Activated CD4-positive, alpha-beta T cell treated with anti-CD3 and anti-CD28 coated beads, Interleukin-2, amount 10 ng/mL, durations not matched to agents 7 days and 5 days (primary cell): ENCODE measurements at places on chromosomes 6 and 20. TPM values are rescaled to one million over a fixed set of nuclear protein-coding genes. Genes with fewer than 3 reads are reported as not detected.

- peaks cover 7% of the 10 kb centered on the region for H3K27me3 ChIP-seq
- no peak for DNase-seq
- H3K4me3 ChIP-seq: no peak overlapping the region
- no peaks in the 10 kb centered on the region for H3K36me3 ChIP-seq
- H3K4me1 ChIP-seq: no peaks in the 10 kb centered on the region
Measured at GRCh38 chr20:7967199-7967844, 27.1 kb upstream of the HAO1 start.

DNA sequence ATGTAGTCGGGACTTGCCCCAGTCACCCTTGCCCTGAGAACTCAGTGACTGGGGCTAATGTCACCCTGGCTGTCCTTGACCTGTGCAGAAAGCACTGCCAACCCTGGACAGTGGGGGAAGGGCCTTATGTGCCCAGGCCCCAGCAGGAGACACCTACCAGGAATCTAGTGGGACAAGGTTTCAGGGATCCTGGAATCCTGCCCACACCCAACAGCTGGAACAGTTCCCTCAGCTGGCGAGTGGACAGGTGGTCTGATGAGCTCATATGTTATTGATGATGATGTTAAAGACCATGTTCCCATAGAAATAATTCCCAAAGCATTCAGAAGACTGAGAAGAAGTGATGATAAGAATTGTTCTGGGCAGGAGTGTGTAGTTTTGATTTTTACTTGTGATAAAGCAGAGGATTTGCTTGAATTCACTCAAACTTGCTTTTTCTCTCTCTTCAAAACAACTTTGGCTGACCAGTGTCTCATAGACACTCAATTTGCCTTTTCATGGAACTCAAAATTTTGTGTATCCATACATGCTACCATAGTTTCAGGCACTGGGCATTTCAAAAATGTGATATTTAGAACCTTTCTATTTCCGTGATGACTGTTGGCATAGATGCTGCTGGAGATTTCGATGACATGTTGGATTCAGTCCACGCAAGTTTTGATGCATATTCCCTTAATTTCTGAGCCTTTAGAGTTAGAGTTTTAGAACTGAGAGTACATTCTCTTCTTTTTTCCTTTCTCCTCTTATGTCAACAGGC lies 79.3 kb downstream of the SLC22A3 start:
- peaks cover 7% of the 10 kb centered on the region for H3K4me1 ChIP-seq
- H3K27ac ChIP-seq: no peak overlapping the region

- no peak for DNase-seq
- H3K27me3 ChIP-seq: no peaks in the 10 kb centered on the region
- peaks cover 1% of the 10 kb centered on the region for H3K4me1 ChIP-seq
- H3K36me3 ChIP-seq: peaks cover 11% of the 10 kb centered on the region
- H3K27ac ChIP-seq: no peak overlapping the region
Measured at GRCh38 chr6:158388727-158389126, 76.5 kb downstream of the TULP4 start.

DNA sequence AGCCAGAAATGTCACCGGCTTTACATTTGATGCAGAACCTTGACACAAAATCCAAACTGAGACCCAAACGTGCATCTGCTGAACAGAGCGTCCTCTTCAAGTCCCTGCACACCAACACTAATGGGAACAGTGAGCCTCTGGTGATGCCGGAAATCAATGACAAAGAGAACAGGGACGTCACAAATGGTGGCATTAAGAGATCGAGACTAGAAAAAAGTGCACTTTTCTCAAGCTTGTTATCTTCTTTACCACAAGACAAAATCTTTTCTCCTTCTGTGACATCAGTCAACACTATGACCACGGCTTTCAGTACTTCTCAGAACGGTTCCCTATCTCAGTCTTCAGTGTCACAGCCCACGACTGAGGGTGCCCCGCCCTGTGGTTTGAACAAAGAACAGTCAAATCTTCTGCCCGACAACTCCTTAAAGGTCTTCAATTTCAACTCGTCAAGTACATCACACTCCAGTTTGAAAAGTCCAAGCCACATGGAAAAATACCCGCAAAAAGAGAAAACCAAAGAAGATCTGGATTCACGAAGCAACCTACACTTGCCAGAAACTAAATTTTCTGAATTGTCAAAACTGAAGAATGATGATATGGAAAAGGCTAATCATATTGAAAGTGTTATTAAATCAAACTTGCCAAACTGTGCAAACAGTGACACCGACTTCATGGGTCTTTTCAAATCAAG lies 108.4 kb downstream of the RTN4IP1 start:
- peaks cover 73% of the 10 kb centered on the region for H3K4me1 ChIP-seq
- peak overlapping the region; percentile 97 for H3K27ac ChIP-seq
- peak; percentile 90 for DNase-seq
- H3K27me3 ChIP-seq: no peaks in the 10 kb centered on the region
- H3K36me3 ChIP-seq: peaks cover 34% of the 10 kb centered on the region

DNA sequence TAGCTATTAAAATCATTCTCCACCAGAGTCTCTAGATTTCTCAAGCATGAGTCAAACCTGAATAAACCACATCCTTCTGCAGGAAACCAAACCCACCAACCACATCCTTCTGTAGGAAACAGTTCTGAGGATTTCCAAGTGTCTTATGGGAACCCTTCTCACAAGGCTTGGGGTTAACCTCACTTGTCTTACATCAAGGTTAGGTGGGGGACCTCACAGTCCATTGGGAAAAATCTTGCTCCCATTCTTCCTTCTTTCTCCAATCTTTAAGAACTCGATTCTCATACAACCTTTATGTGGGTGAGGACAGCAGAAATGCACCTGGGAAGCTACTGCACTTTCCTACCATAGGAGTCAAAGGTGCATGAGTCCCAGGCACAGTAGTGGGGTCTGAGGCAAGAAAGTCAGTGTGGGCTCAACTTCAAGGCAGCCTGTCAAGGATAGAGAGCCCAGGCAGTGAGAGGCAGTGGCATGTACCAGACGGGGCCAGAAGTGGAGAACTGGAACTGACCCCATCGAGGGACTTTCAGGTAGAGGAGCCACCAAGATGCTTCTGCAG lies 114.5 kb downstream of the SLC22A3 start:
- H3K4me1 ChIP-seq: peaks cover 65% of the 10 kb centered on the region
- peaks cover 54% of the 10 kb centered on the region for H3K27me3 ChIP-seq
- peak overlapping the region; percentile 4 for H3K4me3 ChIP-seq
- H3K27ac ChIP-seq: peak overlapping the region; percentile 32
- peak; percentile 86 for DNase-seq

DNA sequence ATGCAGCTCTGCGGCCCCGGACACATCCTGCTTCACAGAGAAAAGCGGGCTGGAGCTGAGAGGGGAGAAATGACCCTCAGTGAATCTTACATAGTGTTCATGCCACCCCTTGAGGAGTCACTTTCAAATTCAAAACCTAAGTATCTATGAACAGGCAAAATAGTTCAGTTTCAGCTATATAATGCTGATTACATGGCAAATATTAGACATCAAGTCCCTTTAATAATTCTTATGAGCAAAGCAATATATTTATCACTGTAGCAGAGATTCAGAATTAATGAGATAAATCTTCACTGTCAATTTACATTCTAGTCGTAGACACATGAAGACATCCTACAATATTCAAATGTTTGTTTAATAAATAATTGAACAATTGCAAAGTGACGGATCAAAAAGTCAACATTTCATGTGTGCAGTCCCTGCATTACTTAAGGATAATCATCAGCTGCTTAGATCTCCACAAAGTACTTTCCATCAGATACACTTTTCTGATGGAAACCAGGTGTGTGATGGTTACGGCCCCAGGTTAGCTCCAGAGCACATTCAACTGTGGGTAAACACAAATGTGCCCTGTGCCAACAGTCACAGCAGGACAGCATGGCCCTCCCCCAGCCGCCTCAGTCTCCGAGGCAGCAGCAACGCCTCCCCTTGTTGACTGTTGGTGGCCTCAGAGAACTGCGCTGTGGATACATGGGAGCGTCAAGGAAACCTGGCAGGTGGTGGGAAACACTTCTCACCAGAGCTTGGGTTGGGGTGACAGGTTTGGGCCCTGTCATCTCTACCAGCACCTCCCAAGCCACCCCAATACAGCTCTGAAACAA lies 787 bp upstream of the PRR18 start:
- H3K4me3 ChIP-seq: no peak overlapping the region
- H3K36me3 ChIP-seq: no peaks in the 10 kb centered on the region
- DNase-seq: no peak

DNA sequence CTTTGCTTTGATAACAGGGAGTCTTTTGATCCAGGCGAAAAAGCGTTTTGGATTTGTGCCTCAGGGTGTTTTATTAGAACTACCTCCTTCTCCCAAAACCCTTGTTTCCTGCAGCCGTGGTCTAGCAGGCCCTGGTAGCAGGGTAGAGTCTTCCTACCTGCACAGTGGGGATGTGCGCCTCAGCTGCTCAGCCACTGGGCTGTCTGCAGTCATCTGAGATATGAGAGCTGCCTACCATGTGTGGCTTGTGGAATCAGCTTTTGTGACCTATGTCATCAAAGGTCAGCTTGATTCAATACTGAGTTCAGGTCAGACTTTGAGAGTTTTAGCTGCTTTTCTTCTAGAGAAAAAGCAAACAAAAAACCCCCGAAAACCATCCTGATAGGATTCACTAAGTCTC lies 279.5 kb downstream of the CLIC5 start:
- H3K27me3 ChIP-seq: peaks cover 10% of the 10 kb centered on the region
- DNase-seq: no peak
- peaks cover 2% of the 10 kb centered on the region for H3K36me3 ChIP-seq

DNA sequence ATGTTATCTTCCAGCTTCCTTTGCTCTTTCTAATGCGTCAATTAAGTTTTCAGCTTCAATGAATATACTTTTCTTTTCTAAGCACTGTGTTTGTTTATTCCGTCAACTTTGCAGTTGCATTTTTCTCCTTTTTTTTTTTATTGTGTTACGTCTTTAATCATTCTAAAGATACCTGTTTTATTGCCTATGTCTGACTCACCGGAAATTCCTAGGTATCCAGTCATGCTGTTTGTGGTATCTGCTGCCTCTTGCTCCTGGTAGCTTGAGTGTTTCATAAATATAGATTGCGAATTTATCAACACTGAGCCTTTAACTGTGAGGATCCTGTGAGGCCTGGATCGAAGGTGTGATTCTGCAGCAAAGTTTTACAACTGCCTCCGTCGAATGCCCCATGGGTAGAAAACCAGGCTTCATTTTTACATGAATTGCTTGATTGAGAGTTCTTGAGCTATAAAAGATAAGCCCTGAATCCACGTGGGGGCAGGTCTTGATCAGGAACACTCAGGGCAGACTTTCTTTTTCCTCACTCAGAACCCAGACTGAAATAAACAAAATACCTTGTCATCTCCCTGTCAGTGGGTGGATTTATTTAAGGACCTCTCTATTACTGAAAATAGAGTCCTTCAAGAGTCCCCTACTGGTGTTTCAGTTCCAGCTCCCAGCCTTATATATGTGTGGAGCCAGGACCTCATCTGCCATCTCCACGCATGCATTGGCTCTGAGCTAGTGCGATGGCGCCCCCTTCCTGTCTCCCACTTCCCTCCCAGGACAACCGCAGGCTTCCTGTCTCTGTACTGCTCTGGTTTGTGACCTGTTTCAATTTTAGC lies 60.1 kb upstream of the LRRC1 start:
- H3K27me3 ChIP-seq: no peaks in the 10 kb centered on the region
- peaks cover 31% of the 10 kb centered on the region for H3K4me1 ChIP-seq
- no peak overlapping the region for H3K27ac ChIP-seq
- H3K36me3 ChIP-seq: no peaks in the 10 kb centered on the region
- H3K4me3 ChIP-seq: no peak overlapping the region

DNA sequence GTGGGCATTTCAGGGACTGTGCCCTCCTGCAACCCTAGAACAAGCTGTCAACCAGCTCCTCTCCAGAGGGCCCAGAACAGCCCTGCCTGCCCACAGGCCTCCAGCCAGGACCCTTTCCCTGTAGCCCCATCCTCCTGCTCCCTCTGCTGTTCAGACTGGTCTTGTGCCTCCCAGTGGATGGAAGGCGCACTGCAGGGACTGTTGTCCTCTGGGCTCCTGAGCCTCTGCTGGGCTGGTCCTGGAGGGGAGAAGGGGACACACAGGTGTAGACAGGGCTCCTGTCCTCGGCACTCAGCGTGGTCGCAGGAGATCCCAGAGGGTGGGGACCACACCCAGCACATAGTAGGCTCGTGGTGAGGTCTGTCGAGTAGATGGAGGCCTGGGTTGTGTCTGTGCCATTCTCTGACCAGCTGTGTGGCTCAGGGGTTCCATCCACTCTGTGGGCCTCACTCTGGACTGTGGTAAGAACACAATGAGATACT lies 11.5 kb downstream of the ITPR3 start:
- H3K36me3 ChIP-seq: peaks cover 25% of the 10 kb centered on the region
- H3K27me3 ChIP-seq: no peaks in the 10 kb centered on the region
- peak overlapping the region; percentile 70 for H3K4me3 ChIP-seq
- peak; percentile 57 for DNase-seq
- peaks cover 76% of the 10 kb centered on the region for H3K4me1 ChIP-seq

GRCh38 chr6:112909781-112910180 lies 562.7 kb downstream of the RFPL4B start:
- no peaks in the 10 kb centered on the region for H3K27me3 ChIP-seq
- no peaks in the 10 kb centered on the region for H3K36me3 ChIP-seq
- no peak for DNase-seq

GRCh38 chr20:59831024-59831915 lies 102.2 kb downstream of the SYCP2 start:
- DNase-seq: peak; percentile 3
- no peak overlapping the region for H3K4me3 ChIP-seq
- H3K36me3 ChIP-seq: no peaks in the 10 kb centered on the region
- no peaks in the 10 kb centered on the region for H3K4me1 ChIP-seq
- H3K27ac ChIP-seq: no peak overlapping the region

- no peak for DNase-seq
- H3K4me3 ChIP-seq: no peak overlapping the region
- H3K4me1 ChIP-seq: peaks cover 45% of the 10 kb centered on the region
- H3K27ac ChIP-seq: peak overlapping the region; percentile 73
- peaks cover 48% of the 10 kb centered on the region for H3K36me3 ChIP-seq
Measured at GRCh38 chr6:151387175-151387970, 4.0 kb downstream of the ZBTB2 start.

The RAMACL gene
- 0.25 TPM for total RNA-seq

The SPAG4 gene
- total RNA-seq: 1.9 TPM

The FRS3 gene
- 4.6 TPM for total RNA-seq

The ELOVL4 gene
- 1.1 TPM for total RNA-seq

The TCP11 gene
- total RNA-seq: not detected

The AGER gene
- 47.1 TPM for total RNA-seq
